Dermis blood vessel endothelial cell (primary cell): ENCODE measurements at places on chromosomes 6 and 20.

GRCh38 chr6:6008648-6009421, 2.1 kb upstream of the NRN1 start:
- peak; percentile 84 for DNase-seq

DNA sequence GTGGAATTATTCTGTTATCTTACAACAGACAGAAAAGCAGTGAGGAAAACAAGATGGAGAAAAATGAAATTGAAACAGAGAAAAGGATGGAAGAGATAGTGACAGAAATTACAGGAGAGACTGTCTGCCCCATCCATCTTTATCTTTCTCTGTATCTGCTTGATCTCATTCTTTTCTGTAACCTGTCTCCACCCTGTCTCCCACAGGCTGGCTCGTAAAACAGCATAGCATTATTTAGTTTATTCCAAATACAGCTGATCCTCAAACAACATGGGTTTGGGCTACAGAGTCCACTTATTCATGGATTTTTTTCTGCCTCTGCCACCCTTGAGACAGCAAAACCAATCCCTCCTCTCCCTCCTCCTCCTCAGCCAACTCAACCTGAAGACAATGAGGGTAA, 482.3 kb upstream of the JARID2 start:
- no peak for DNase-seq

DNA sequence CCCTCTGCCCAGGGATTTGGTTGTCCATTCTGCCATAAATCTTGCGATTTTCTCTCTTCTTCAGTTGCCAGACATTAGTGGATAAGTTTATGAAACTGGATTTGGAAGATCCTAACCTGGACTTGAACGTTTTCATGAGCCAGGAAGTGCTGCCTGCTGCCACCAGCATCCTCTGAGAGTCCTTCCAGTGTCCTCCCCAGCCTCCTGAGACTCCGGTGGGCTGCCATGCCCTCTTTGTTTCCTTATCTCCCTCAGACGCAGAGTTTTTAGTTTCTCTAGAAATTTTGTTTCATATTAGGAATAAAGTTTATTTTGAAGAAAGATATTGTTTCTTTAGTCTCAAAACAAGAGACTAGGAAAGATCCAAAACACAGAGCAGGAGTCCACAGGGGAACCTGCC, at the start of gene SAPCD1:
TSS of gene SAPCD1 (plus strand) at position 301 of the 400 bp plus-strand sequence. CDS start 399 bp downstream, outside the sequence.
- no peak for DNase-seq

GRCh38 chr6:14454473-14454775, 336.9 kb downstream of the CD83 start:
- no peak for DNase-seq

DNA sequence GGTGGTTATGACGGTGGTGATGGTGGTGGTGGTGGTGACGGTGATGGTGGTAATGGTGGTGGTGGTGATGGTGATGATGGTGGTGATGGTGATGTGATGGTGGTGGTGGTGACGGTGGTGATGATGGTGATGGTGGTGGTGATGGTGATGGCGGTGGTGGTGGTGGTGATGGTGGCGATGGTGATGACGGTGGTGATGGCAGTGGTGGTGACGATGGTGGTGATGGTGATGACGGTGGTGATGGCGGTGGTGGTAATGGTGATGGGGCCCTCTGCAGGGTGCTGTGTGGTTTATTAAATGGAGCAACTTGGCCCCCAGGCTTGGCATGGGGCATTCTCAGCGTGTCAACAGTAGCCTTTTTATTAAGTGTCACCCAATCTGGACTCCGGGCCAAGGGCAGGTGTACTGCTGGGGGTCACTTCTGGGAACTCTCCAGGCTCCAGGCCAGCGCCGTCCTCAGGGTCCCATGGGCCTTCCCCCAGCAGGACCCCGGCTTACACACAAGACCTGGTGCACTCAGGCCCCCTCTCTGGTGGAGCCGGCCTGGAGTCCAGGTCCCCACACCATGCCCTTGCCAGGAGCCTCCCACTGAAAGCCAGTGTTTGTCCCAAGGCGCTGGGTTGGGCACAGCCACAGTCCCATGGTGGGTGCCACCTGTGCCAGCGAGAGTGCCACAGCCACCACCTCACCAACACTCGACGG, 8.8 kb downstream of the CABLES2 start:
- DNase-seq, result no peak

GRCh38 chr6:113057567-113058053, 710.5 kb downstream of the RFPL4B start:
- no peak for DNase-seq

- no peak for DNase-seq
These were observed 248.8 kb upstream of the MAP3K7 start for GRCh38 chr6:90835596-90836212.

DNA sequence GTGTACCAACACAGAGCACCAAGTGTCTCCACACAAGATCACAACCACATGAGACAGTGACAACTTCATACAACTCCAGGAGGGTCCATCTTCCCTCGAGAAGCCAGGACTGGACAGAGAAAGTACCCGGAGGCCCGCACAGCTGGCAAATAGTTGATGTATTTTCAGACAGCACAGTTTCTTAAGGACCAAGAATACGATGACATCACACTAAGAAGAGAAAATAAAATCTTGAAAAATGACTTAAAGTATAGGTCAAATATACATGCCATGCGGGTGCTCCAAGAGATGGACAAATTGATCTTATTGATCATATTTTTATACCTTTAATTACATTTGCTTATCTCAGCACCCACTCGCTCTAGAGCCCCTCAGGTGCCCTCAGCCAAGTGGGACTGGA, 145.5 kb downstream of the RNASET2 start:
- no peak for DNase-seq

DNA sequence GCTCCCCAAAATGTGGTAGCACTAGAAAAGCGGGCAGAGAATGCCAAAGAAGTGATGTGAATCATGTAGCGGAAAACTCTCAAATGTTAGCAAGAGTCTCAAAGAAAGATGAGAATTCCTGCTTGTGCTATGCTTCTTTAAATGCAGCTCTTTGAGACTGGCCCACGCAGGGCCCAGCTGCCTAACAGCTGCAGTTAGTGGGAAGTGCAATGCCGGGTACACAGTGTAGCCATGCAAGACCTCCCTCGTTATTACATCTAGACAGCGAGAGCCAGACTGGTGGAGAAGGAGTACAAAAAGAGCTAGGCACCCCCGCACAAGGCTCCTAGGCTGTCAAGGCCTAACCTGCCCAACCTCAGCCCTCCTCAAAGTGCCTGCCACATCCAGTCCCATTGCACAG, 201.7 kb upstream of the PRDM1 start:
- DNase-seq, result no peak

GRCh38 chr6:17167327-17167979, 65.6 kb downstream of the STMND1 start:
- peak; percentile 67 for DNase-seq

GRCh38 chr6:80956898-80957297, 795.6 kb downstream of the TENT5A start:
- no peak for DNase-seq

GRCh38 chr6:168919470-168920179, 334.0 kb downstream of the THBS2 start:
- no peak for DNase-seq

DNA sequence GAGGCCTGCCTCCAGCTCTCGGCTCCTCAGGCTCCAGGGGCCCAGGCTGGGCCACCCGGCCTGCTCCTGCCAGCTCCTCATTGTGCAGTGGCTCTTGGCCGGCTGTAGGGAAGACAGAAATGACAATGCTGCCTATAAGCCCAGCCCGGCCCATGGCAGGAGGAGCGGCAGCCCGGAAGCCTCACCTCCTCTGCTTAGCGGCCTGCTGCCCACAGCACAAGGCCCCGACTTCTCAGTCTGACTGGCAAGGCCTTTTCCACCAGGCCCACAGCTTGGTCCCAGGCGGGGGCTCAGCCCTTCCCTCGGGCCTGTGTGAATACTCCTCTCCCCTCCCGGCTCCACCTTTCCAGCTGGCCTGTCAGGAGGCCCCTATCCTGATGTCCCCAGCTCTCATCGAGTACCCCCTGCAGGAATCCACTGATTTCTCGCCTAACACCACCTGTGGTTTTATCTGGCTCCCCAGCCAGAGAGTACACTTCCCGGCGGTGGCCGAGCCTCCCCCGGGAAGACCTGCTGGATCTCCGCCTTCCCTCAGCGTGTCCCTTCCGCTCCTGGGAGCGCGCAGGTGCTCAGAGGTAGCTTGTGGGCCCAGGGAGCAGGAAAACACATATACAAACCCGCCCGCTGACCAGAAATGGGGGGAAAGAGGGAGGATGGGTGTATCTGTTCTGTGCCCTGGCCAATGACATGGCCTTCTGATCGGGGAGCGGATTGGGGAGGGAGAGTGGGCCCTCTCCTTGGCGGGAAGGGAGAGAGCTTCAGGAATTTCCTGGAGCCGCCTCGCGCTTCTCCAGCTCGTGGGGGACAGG, 963 bp downstream of the DDRGK1 start:
- peak; percentile 44 for DNase-seq

DNA sequence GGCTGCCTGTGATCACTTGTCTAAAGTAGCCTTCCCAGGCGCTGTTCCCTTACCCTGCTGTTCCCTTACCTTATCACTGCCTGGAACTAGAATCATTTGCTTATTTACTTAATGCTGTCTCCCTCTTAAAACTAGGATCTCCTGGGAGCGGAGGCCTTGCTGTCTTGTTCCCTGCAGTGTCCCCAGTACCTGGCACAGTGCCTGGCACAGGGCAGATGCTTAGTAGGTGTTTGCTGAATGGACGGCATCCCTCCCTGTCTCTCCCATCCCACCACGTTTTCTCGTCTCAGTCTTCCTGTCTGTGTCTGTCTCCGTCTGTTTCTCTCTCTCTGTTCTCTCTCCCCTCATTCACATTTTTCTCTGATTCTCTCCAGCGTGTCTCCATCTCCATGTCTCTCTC, 99.9 kb upstream of the MYL9 start:
- no peak for DNase-seq

GRCh38 chr6:89323511-89323971, 8.4 kb upstream of the GABRR2 start:
- DNase-seq, result peak; percentile 81

- no peak for DNase-seq
These were observed 54.9 kb upstream of the SMOC2 start for GRCh38 chr6:168385858-168386735.

- DNase-seq, result no peak
These were observed 247.8 kb downstream of the CD83 start for GRCh38 chr6:14365393-14365792.

DNA sequence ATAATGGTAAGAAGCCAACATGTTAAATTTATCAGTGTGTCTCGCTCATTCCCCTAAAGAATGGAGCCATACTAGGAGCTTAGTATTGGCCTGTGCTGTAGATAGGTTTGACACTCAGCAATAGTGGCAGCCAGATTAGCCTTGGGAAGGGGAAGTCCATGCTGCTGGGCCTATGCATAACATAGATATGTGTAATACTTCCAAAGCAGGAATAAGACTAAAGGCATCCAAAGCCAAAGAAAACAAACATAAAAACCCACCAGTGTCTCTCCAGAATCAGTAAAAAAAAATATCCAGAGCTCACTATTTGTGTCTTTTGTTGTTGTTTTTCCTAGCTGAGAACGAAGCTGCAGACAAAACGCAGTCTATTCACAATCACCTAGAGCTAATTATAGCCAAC, 104.2 kb upstream of the STXBP5 start:
- DNase-seq, result peak; percentile 38

GRCh38 chr6:79048611-79049010, 29.4 kb downstream of the PHIP start:
- peak; percentile 44 for DNase-seq

GRCh38 chr20:3452690-3453089, 18.1 kb upstream of the ATRN start:
- no peak for DNase-seq

- no peak for DNase-seq
These were observed 154.8 kb downstream of the PTPRK start for GRCh38 chr6:128365520-128366160.

DNA sequence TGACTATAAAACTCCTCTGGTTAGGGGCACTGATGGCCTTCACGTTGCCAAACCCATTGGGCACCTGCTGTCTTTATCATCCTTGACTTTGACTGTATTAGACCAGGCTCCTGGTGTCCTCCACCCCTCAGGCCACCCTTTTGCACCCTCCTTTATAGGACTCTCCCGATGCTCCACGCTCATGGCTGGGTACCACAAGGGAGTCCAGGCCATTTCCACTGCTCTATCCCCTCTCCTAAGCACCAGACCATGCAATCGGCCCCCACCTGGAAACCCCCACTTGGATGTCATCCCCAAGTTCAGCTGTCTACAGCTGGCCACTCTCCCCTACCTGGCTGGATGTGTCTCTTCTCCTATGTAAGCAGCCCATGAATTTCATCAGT, 115.2 kb downstream of the TOX2 start:
- no peak for DNase-seq

- DNase-seq, result no peak
These were observed 54.2 kb upstream of the MLN start for GRCh38 chr6:33857932-33858475.

DNA sequence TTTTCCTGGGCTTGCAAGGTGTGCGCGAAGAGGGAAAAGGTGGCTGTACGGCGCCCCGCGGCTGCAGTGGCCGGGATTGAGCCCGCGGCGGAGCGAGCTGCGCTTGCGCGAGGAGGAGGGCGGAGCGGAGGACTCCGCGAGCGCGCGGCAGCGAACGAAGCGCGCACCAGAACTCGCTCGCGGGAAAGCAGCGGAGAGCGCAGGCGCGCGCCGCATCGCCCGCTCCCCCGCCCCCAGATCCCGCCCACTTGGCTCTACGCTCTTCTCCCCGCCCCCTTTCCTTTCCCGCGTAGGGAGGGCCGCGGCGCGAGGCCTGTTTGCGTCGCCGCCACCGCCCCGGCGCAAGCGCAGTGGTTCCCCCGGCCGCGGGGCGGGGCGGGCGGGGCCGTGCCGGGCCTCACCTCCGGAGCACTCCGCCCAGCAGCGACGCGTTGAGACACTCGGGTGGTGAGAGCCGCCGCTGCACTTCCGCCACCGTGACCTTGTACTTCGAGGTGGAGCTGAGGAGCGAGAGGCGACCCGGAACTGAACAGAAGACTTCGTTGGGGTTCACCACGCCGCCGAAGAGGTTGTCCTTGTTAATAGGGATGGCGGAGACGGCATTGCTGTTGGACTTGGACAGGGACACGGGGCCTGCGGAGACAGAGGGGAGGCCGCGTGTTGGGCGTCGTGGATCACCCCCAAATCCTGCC, 10.6 kb downstream of the TFAP2A start:
- DNase-seq, result peak; percentile 97

DNA sequence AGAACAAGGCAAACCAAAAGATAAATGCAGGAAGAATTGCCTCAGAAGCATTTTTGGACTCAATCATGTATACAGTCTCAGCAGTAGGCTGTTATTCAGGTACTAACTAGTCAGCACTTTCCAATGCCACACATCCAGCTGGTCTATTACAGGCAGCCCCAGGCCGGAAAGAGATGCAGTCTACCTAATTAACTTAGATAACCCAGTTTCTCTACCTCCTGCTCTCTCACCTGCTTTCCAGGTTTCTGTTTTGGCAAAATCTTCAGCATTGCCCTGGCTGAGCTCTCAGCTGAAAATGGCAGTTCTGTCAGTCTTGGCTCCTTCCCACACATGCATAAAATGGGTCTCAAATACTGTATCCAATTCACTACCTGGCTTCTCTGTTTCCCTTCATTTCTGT, 101.3 kb upstream of the UFL1 start:
- no peak for DNase-seq

GRCh38 chr6:72939004-72939403, 286.3 kb downstream of the KHDC1L start:
- DNase-seq, result no peak

- DNase-seq, result no peak
These were observed 218.8 kb upstream of the MMS22L start for GRCh38 chr6:97501853-97502252.
